Sciatic nerve (tissue), 2 donors: ENCODE measurements at places on chromosomes 4 and X. TPM values are rescaled to one million over a fixed set of nuclear protein-coding genes. Genes with fewer than 3 reads are reported as not detected.

HSD17B13 gene
- total RNA-seq = 1.4 TPM

HSFX3 gene
- not detected for total RNA-seq

CXCL5 gene
- total RNA-seq = 3.3 TPM

SLITRK2 gene
- 10.8 TPM for total RNA-seq

USP51 gene
- 3.6 TPM for total RNA-seq

PABPC4L gene
- 1.9 TPM for total RNA-seq

PASD1 gene
- total RNA-seq = not detected

FAM47A gene
- not detected for total RNA-seq

GPR101 gene
- not detected for total RNA-seq

PRICKLE3 gene
- 9.9 TPM for total RNA-seq

ASB11 gene
- total RNA-seq = not detected

USP17L22 gene
- not detected for total RNA-seq

PPA2 gene
- total RNA-seq = 61.8 TPM

SHISA3 gene
- total RNA-seq = 12.8 TPM
